ENCODE measurements at places on chromosomes 3 and 15. TPM values are rescaled to one million over a fixed set of nuclear protein-coding genes. Genes with fewer than 3 reads are reported as not detected.

- peak overlapping the region; percentile 96 for H3K27ac ChIP-seq
- DNase-seq: peak; percentile 55
- no peak overlapping the region for H3K4me3 ChIP-seq
- H3K4me1 ChIP-seq: peaks cover 12% of the 10 kb centered on the region
- no peaks in the 10 kb centered on the region for H3K36me3 ChIP-seq
Observed at GRCh38 chr3:57952208-57952631, 56.0 kb upstream of the FLNB start.

DNA sequence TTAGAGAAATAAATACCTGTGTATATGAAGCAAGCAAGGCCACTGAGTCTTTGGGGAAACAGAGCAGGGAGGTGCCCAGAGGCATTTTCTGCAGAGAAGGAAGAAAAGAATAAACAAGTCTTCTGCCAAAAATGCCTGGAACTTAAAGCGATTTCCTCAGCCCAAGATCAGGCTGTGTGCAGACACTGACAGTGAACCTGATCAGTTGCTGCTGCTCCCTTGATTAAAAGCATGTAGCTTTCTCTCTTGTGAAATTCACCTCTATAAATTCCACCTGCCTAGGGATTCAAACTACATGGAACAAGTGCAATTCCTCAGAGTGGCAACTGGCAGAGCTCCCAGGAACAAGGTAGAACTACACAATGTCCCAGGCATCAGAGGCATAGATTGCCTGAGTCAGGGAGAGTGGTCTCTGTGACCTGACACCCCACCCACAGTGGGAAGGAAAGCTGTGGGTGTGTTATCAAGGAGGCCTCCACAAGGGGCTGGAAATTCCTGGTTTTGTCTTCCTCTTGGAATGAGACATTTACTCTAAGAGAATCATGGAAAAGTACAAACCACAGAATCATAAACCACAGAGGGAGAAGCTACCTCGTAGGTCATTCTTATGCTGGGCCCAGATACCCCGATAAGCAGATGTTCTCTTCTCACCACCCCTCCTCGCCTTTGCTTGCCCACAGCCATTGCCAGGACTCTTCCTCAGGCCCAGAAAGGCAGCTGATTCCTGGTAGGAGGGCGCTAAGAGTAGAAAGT is 1.8 kb upstream of the ZBTB38 start:
- no peaks in the 10 kb centered on the region for H3K27me3 ChIP-seq
- H3K36me3 ChIP-seq: no peaks in the 10 kb centered on the region
- H3K4me3 ChIP-seq: no peak overlapping the region
- peaks cover 27% of the 10 kb centered on the region for H3K4me1 ChIP-seq

DNA sequence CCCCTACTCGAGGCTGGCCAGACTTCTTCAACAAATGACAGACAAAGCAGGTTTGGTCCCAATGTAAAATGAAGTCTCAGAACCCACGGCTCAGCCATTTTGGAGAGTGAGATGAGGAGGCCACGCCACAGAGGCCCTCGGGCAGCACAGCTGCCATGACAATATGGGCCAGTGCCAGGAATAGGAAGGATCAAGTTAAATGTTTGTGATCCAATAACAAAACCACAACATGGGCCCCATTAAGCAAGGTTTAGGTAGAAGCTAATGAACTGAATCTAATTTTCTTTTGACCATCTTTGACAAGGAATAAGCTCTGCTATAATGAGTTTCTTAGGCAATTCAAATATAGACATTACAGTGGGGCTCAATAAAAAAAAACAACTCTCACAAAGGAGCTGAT is 52.6 kb downstream of the RFTN1 start:
- H3K27ac ChIP-seq: no peak overlapping the region
- no peaks in the 10 kb centered on the region for H3K27me3 ChIP-seq
- H3K36me3 ChIP-seq: no peaks in the 10 kb centered on the region
- H3K4me3 ChIP-seq: no peak overlapping the region

DNA sequence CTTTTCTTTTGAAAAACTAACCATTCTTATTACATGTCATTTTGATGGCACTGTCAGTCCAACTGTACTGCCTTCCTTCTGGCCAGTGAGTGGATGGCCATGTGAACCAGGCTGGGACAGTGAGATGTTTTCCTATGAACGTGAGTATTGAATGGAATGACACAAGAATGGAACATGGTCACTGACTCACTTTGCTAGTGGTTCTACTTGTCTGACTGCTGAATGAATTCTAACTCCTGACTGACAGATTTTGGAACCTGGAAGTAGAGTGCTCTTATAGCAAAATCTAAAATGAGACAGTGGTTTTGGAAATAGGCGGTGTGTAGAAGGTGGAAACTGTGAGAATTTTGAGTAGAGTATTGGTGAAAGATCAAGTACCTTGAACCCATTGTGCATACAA is 606.9 kb upstream of the KCNMB2 start:
- no peaks in the 10 kb centered on the region for H3K36me3 ChIP-seq
- no peaks in the 10 kb centered on the region for H3K27me3 ChIP-seq
- peaks cover 9% of the 10 kb centered on the region for H3K4me1 ChIP-seq
- no peak overlapping the region for H3K27ac ChIP-seq

- no peak for DNase-seq
- H3K27me3 ChIP-seq: no peaks in the 10 kb centered on the region
- H3K4me3 ChIP-seq: no peak overlapping the region
- H3K4me1 ChIP-seq: peaks cover 15% of the 10 kb centered on the region
- H3K36me3 ChIP-seq: no peaks in the 10 kb centered on the region
- no peak overlapping the region for H3K27ac ChIP-seq
Observed at GRCh38 chr3:73448761-73449301, 175.9 kb downstream of the PDZRN3 start.

DNA sequence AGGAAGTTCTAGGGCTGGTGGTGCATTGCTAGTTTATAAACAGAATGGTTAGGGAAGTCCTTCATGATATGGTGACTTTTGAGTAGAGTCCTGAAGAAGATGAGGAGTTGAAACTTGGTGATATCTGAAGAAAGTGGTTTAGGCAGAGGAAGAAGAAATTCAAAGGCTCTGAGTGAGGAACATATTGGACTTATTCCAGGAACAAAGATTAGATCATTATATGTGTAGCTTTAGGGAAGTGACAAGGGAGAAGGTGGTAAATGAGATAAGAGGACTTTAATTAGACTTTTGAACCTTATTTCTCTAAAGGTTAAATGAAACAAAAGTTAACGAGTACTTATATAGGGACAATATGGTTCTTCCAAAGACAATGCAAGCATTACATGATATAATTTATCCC is 286.7 kb downstream of the DOCK3 start:
- DNase-seq: no peak
- H3K4me3 ChIP-seq: no peak overlapping the region
- H3K27me3 ChIP-seq: no peaks in the 10 kb centered on the region
- H3K4me1 ChIP-seq: no peaks in the 10 kb centered on the region

GRCh38 chr3:98555025-98555379 is 23.2 kb downstream of the GPR15 start:
- H3K36me3 ChIP-seq: no peaks in the 10 kb centered on the region
- H3K4me1 ChIP-seq: no peaks in the 10 kb centered on the region
- DNase-seq: no peak

DNA sequence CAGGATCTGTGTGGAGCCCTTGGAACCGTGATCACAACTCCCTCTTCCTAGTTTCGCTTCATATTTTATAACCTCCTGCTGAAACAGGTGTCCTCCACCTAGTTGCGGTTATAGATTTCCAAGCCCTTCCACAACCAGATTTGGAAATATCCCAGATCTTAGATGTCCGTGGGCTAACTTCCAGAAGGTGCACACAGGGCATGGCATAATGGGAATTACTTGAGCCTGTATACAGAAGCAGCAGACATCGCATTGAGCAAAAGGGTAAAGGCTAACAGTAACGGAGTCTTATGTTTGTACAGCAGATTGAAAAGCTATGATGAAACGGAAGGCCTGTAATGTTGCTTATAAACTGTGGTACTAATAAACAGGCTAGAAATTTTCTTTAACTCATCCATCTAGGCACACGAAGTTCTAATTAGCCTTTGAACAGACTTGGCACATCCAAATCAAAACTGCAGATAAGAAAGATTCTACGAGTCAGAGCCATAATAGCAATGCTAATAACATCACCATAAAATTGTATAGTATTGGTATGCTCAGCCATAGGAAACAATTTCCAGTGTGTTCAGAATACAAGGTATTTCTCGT is 1.2 kb upstream of the USF3 start:
- DNase-seq: no peak
- H3K36me3 ChIP-seq: no peaks in the 10 kb centered on the region
- peak overlapping the region; percentile 42 for H3K4me3 ChIP-seq
- H3K27me3 ChIP-seq: no peaks in the 10 kb centered on the region

- H3K36me3 ChIP-seq: no peaks in the 10 kb centered on the region
- DNase-seq: no peak
- no peaks in the 10 kb centered on the region for H3K27me3 ChIP-seq
- no peak overlapping the region for H3K27ac ChIP-seq
Observed at GRCh38 chr15:50241684-50242450, 23.7 kb downstream of the HDC start.

DNA sequence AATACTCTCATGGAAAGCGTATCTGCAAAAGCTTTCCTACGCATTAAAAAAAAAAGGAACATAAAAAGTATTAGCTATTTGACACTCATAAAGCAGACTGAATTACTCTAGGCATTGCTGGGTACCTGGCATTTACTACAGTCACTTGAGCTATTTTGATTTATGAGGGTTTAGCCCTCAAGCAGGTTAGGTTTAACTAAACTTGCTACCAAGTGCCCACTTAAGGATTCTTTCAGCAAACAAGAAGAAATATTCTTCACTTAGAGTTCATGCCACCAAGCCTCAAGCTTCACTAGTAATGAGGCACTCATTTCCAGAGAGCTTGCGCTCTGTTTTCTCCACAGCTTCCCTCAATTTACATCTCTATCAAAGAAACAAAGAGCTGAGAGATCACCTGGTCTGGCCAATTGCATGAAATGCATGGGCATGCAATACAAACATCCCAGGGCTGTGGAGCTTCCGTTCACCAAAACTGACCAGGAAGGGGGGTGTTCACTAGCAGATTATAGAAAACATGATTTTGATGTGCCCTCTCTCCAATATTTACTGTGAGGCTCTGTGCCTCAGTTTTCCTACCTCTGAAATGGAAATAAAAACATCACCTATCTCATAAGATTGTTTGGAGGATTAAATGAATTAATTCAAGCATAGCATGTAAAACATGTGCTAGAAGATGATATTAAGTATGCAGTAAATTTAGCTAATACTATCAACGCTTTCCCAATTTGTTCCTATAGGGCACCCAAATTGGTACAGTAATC is 217.3 kb downstream of the RORA start:
- peaks cover 3% of the 10 kb centered on the region for H3K36me3 ChIP-seq
- no peaks in the 10 kb centered on the region for H3K27me3 ChIP-seq
- no peaks in the 10 kb centered on the region for H3K4me1 ChIP-seq
- DNase-seq: peak; percentile 48
- H3K27ac ChIP-seq: no peak overlapping the region
- H3K4me3 ChIP-seq: no peak overlapping the region

- no peak overlapping the region for H3K4me3 ChIP-seq
- DNase-seq: no peak
- H3K4me1 ChIP-seq: peaks cover 30% of the 10 kb centered on the region
- no peak overlapping the region for H3K27ac ChIP-seq
- peaks cover 35% of the 10 kb centered on the region for H3K36me3 ChIP-seq
Observed at GRCh38 chr3:50352781-50353180, 2.1 kb downstream of the CYB561D2 start.

DNA sequence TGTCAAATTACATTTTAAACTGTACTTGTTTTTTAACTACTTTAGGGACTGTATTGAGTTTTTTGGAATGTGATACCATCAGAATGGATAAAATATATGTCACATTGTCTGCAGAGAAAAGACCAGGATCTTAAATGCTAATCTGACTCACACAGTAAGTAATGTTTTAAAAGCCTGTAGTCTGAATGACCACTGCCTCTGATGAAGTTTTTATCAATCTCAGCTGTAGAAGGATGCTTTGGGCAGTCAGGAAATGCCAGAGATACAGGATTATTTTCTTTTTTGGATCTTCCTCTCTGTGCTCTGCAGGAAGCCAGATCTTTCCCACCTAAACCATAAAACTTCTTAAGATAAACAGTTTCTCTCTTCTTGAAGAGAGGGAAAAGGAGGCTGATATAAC is 73.1 kb upstream of the PRTG start:
- no peak overlapping the region for H3K27ac ChIP-seq
- DNase-seq: no peak
- no peak overlapping the region for H3K4me3 ChIP-seq
- no peaks in the 10 kb centered on the region for H3K36me3 ChIP-seq
- no peaks in the 10 kb centered on the region for H3K27me3 ChIP-seq

GRCh38 chr15:50767332-50767861 is 1.9 kb upstream of the SPPL2A start:
- H3K4me1 ChIP-seq: peaks cover 4% of the 10 kb centered on the region
- H3K36me3 ChIP-seq: no peaks in the 10 kb centered on the region
- H3K27me3 ChIP-seq: no peaks in the 10 kb centered on the region
- DNase-seq: no peak
- H3K4me3 ChIP-seq: no peak overlapping the region

- H3K27me3 ChIP-seq: no peaks in the 10 kb centered on the region
- H3K4me1 ChIP-seq: no peaks in the 10 kb centered on the region
- no peak for DNase-seq
Observed at GRCh38 chr15:73773428-73773827, 20.3 kb upstream of the INSYN1 start.

GRCh38 chr3:50817756-50818529 is 143.2 kb downstream of the DOCK3 start:
- no peak for DNase-seq
- H3K27me3 ChIP-seq: no peaks in the 10 kb centered on the region
- H3K27ac ChIP-seq: no peak overlapping the region

GRCh38 chr3:59549962-59550361 is 500.1 kb upstream of the CFAP20DC start:
- no peak overlapping the region for H3K4me3 ChIP-seq
- H3K27me3 ChIP-seq: no peaks in the 10 kb centered on the region
- no peaks in the 10 kb centered on the region for H3K36me3 ChIP-seq
- DNase-seq: no peak
- H3K4me1 ChIP-seq: peaks cover 3% of the 10 kb centered on the region

GRCh38 chr15:83484636-83485035 is 37.5 kb downstream of the SH3GL3 start:
- no peak overlapping the region for H3K4me3 ChIP-seq
- no peak overlapping the region for H3K27ac ChIP-seq
- H3K36me3 ChIP-seq: no peaks in the 10 kb centered on the region
- no peak for DNase-seq
- no peaks in the 10 kb centered on the region for H3K27me3 ChIP-seq

GRCh38 chr3:182226995-182227394 is 515.3 kb downstream of the SOX2 start:
- no peaks in the 10 kb centered on the region for H3K4me1 ChIP-seq
- H3K4me3 ChIP-seq: no peak overlapping the region
- DNase-seq: no peak
- H3K27ac ChIP-seq: no peak overlapping the region
- H3K27me3 ChIP-seq: no peaks in the 10 kb centered on the region

- no peaks in the 10 kb centered on the region for H3K36me3 ChIP-seq
- H3K4me3 ChIP-seq: no peak overlapping the region
- no peaks in the 10 kb centered on the region for H3K27me3 ChIP-seq
- peaks cover 24% of the 10 kb centered on the region for H3K4me1 ChIP-seq
- DNase-seq: no peak
Observed at GRCh38 chr15:85583442-85583841, 203.0 kb downstream of the AKAP13 start.

Gene COL6A5
- 9.4 TPM for total RNA-seq

Gene SGO1
- 1.0 TPM for total RNA-seq

Gene SLC22A14
- total RNA-seq: not detected

Gene CBLB
- total RNA-seq: 124 TPM

Gene TRH
- not detected for total RNA-seq

Gene PLSCR1
- 91.9 TPM for total RNA-seq

Gene ACOX2
- total RNA-seq: 24.4 TPM

Gene PTH1R
- total RNA-seq: 25.1 TPM

Gene SPINT1
- total RNA-seq: 136 TPM
